ENCODE measurements at places on chromosomes 6 and 20. TPM values are rescaled to one million over a fixed set of nuclear protein-coding genes. Genes with fewer than 3 reads are reported as not detected.

- H3K27ac ChIP-seq: no peak overlapping the region
- H3K4me3 ChIP-seq: no peak overlapping the region
- no peaks in the 10 kb centered on the region for H3K4me1 ChIP-seq
Measured at GRCh38 chr6:15911753-15912504, 217.0 kb upstream of the MYLIP start.

- no peaks in the 10 kb centered on the region for H3K27me3 ChIP-seq
- H3K27ac ChIP-seq: peak overlapping the region; percentile 91
- peaks cover 4% of the 10 kb centered on the region for H3K36me3 ChIP-seq
Measured at GRCh38 chr6:131003488-131004386, 59.3 kb downstream of the EPB41L2 start.

Gene SYCP2L
- 3.5 TPM for polyA plus RNA-seq

DNA sequence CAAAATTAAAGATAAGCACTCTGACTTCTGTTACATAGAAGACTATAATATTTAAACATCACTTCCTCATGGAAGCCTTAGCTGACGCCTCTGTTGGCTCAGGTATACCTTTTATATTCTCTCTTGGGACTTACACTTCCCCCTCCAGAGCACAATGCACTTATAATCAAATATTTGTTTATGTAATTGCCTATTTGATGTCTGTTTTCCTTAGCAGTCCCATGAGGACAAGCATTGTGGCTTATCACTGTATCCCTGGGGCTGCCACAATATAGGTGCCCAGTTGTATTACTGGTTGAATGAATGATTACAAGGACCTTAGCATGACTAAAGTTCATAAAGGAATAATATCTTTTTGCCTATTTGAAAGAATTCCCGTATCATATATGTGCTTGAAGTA is 186.7 kb upstream of the VGLL2 start:
- H3K4me3 ChIP-seq: no peak overlapping the region
- DNase-seq: no peak
- no peaks in the 10 kb centered on the region for H3K27me3 ChIP-seq
- H3K27ac ChIP-seq: no peak overlapping the region
- H3K36me3 ChIP-seq: no peaks in the 10 kb centered on the region

GRCh38 chr20:56443654-56444540 is 24.5 kb upstream of the RTF2 start:
- no peak overlapping the region for H3K4me3 ChIP-seq
- H3K36me3 ChIP-seq: no peaks in the 10 kb centered on the region
- peaks cover 47% of the 10 kb centered on the region for H3K4me1 ChIP-seq
- no peaks in the 10 kb centered on the region for H3K27me3 ChIP-seq

DNA sequence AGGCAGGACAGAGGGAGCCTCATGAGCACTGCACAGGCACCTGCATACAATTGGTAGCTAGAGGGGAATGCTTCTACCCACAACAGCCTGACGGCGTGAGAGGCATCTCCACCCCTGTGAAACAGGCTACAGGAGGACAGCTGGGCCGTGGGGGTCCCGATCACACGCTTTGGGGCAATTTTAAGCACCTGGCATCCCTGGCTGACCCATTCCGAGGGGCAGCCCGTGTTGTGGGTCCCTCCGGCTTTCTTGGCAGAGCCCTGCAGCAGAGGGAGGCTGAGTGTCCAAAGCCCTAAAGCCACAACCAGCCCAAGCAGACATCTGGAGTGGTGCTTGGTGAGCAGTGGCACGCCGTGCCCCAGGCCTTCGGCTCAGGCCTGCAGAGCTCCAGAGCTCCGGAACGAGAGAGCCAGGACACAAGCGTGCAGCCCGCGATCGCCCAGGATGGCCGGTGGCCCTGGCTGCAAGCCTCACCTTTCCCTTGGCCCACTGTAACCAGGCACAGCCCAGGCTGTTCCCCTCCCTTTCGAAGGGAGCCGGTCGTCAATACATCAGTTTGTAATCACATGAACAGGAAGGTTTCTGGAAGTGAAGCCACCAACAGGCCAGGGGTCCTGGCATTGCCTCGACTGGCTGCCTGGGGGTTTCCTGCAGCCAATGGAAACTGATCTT is 81.4 kb downstream of the DLL1 start:
- DNase-seq: no peak
- H3K27ac ChIP-seq: no peak overlapping the region
- no peak overlapping the region for H3K4me3 ChIP-seq
- peaks cover 13% of the 10 kb centered on the region for H3K4me1 ChIP-seq

- H3K27ac ChIP-seq: no peak overlapping the region
- no peaks in the 10 kb centered on the region for H3K27me3 ChIP-seq
- no peaks in the 10 kb centered on the region for H3K4me1 ChIP-seq
Measured at GRCh38 chr20:20130399-20130798, 78.1 kb downstream of the CFAP61 start.

- no peak overlapping the region for H3K4me3 ChIP-seq
- H3K27ac ChIP-seq: no peak overlapping the region
Measured at GRCh38 chr6:37237789-37238188, 19.8 kb upstream of the TBC1D22B start.

Gene FAM209A
- polyA plus RNA-seq: not detected

DNA sequence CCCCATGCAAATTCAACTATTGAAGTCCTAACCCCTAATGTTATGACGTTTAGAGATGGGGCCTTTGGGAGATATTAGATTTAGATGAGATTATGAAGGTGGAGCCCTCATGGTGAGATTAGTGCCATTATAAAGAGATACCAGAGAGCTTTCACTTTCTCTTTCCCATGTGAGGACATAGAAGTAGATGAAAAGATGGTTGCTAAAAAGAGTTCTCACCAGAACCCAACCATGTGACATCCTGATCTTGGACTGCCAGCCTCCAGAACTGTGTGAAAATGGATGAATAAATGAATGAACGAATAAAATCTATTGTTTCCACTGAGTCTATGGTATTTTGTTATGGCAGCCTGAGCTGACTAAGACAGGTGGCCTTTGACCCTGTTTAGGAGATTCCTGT is 50.6 kb upstream of the FBXO30 start:
- H3K27ac ChIP-seq: no peak overlapping the region
- H3K27me3 ChIP-seq: no peaks in the 10 kb centered on the region

Gene CRISP3
- polyA plus RNA-seq: 0.36 TPM

Gene MATN4
- polyA plus RNA-seq: 0.35 TPM

- H3K27ac ChIP-seq: peak overlapping the region; percentile 90
- H3K27me3 ChIP-seq: no peaks in the 10 kb centered on the region
- peak overlapping the region; percentile 32 for H3K4me3 ChIP-seq
- peak; percentile 97 for DNase-seq
- H3K4me1 ChIP-seq: peaks cover 18% of the 10 kb centered on the region
Measured at GRCh38 chr6:16803294-16804200, 42.3 kb upstream of the ATXN1 start.
